Hepatocyte (in vitro differentiated cells): ENCODE measurements at places on chromosomes 2 and 18. TPM values are rescaled to one million over a fixed set of nuclear protein-coding genes. Genes with fewer than 3 reads are reported as not detected.
A peak's percentile ranks its signal among the peaks of the same experiment; 100 is the strongest.

- H3K27me3 ChIP-seq: no peaks in the 10 kb centered on the region
- no peak overlapping the region for H3K27ac ChIP-seq
- no peaks in the 10 kb centered on the region for H3K4me1 ChIP-seq
- no peak for DNase-seq
Observed at GRCh38 chr18:68394705-68395104, 320.2 kb downstream of the TMX3 start.

- H3K27ac ChIP-seq: no peak overlapping the region
- H3K36me3 ChIP-seq: no peaks in the 10 kb centered on the region
- no peak for DNase-seq
- peaks cover 47% of the 10 kb centered on the region for H3K27me3 ChIP-seq
- H3K4me3 ChIP-seq: no peak overlapping the region
Observed at GRCh38 chr18:48404716-48405507, 4.3 kb downstream of the ZBTB7C start.

SEMA4C gene
- total RNA-seq: 30.2 and 37.5 TPM in 2 replicates

CDH2 gene
- 117 and 132 TPM in 2 replicates for total RNA-seq

TMSB10 gene
- 2,904 and 3,356 TPM in 2 replicates for total RNA-seq

MALL gene
- 30.8 and 36.0 TPM in 2 replicates for total RNA-seq

POLE4 gene
- total RNA-seq: 20.8 and 28.4 TPM in 2 replicates

GRCh38 chr2:146870691-146871090 is 974.1 kb upstream of the ACVR2A start:
- H3K36me3 ChIP-seq: no peaks in the 10 kb centered on the region
- no peak overlapping the region for H3K4me3 ChIP-seq
- DNase-seq: no peak
- H3K27me3 ChIP-seq: no peaks in the 10 kb centered on the region

GRCh38 chr18:32717126-32717525 is 55.7 kb downstream of the KLHL14 start:
- no peak overlapping the region for H3K27ac ChIP-seq
- H3K36me3 ChIP-seq: no peaks in the 10 kb centered on the region
- H3K27me3 ChIP-seq: no peaks in the 10 kb centered on the region
- no peaks in the 10 kb centered on the region for H3K4me1 ChIP-seq

OR6B2 gene
- not detected in 2 replicates for total RNA-seq

UBE2E3 gene
- total RNA-seq: 136 and 211 TPM in 2 replicates

GRCh38 chr2:105631922-105632321 is 112.8 kb upstream of the NCK2 start:
- no peak for DNase-seq
- H3K4me3 ChIP-seq: no peak overlapping the region
- no peak overlapping the region for H3K27ac ChIP-seq
- no peaks in the 10 kb centered on the region for H3K4me1 ChIP-seq
- H3K27me3 ChIP-seq: no peaks in the 10 kb centered on the region

DNA sequence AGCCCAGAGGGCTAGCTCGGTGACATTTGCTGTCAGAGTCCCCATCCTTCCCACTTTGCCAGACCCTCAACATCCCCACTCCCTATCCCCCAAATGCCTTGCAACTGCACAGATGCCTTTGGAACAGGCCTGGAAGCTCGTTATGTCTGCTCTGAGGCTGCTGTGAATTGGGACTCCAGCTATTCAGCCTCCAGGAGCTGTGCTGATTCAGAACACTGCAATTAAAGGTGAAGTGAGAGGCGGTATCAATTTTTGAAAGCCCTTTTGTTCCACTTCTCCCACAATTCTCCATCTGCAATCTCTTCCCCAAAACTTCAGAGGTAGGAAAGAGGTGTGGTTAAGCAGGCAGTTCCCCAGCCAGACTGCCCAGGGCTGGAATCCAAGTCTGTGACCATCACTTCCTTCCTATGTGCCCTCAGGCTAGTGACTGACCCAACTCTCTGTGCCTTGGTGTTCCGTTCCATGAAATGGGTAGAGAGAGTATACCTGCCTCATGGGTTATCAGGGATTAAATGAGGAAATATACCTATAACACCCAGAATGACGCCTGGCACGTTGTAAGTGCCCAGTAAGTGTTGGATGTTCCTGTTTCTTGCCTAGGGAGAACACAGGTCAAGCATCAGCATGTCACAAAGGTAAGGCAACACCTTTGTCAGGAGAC is 17.5 kb downstream of the NOSTRIN start:
- no peak for DNase-seq
- no peaks in the 10 kb centered on the region for H3K27me3 ChIP-seq
- H3K4me3 ChIP-seq: no peak overlapping the region
- no peaks in the 10 kb centered on the region for H3K36me3 ChIP-seq

ACMSD gene
- 6.5 and 8.6 TPM in 2 replicates for total RNA-seq

AQP12B gene
- 0.04 TPM in 1 of 2 replicates, not detected in the other for total RNA-seq

- H3K27ac ChIP-seq: no peak overlapping the region
- H3K27me3 ChIP-seq: no peaks in the 10 kb centered on the region
- H3K36me3 ChIP-seq: no peaks in the 10 kb centered on the region
- no peak for DNase-seq
Observed at GRCh38 chr2:164655336-164655735, 34.1 kb upstream of the GRB14 start.

GRCh38 chr2:224561234-224562005 is 23.7 kb downstream of the CUL3 start:
- H3K4me1 ChIP-seq: no peaks in the 10 kb centered on the region
- H3K36me3 ChIP-seq: peaks cover 4% of the 10 kb centered on the region
- H3K4me3 ChIP-seq: no peak overlapping the region
- no peaks in the 10 kb centered on the region for H3K27me3 ChIP-seq
- DNase-seq: no peak

DNA sequence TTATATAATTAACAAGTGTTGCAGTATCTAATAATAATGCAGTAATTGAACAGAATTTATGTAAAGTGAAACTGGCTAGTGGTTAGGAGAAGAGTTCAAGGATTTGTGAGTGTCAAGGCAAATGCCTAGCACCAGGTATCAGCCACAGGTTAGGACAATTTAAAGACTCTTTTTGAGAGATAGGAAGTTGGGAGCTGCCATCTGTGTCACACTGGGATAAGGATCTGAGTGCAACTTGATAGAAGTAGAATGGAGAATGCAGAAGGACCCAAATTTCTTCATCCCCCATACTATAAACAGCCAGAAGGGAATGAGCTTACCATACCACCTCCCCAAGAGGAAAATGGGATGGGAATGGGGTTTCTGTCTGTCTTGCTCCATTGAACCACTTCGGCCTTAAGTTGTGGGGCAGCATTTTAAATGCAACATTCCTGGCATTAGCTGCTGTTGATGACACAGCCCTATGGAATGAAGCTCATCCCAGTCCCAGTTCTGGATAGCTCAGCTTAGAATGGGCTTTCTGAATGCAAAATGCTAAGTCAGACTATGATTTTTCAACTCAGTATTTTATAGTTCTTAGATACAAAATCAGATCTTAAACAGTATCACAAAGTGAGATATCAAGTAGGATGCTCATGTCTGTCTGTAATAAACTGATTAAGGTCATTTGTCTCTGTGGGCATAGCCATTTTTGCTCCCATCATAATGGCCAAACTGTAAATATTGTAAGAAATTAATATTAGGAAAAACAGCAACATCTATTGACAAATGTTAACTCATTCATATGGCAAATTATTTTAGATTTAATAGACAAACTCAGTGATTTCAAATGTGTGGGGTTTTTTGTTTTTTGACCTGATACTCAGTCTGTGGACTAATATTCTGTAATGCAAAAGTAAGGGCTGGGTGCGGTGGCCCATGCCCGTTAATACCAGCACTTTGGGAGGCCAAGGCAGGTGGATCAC is 44.0 kb downstream of the GPR155 start:
- no peaks in the 10 kb centered on the region for H3K4me1 ChIP-seq
- no peak overlapping the region for H3K4me3 ChIP-seq
- no peaks in the 10 kb centered on the region for H3K27me3 ChIP-seq
- peak; percentile 31 for DNase-seq
- H3K27ac ChIP-seq: no peak overlapping the region

- H3K4me3 ChIP-seq: no peak overlapping the region
- no peak for DNase-seq
Observed at GRCh38 chr2:81747481-81748070, 1443.0 kb upstream of the LRRTM1 start.

GRCh38 chr2:44934038-44934982 is 7.2 kb upstream of the SIX3 start:
- no peak for DNase-seq
- H3K4me1 ChIP-seq: peaks cover 24% of the 10 kb centered on the region
- no peak overlapping the region for H3K4me3 ChIP-seq
- no peak overlapping the region for H3K27ac ChIP-seq

DNA sequence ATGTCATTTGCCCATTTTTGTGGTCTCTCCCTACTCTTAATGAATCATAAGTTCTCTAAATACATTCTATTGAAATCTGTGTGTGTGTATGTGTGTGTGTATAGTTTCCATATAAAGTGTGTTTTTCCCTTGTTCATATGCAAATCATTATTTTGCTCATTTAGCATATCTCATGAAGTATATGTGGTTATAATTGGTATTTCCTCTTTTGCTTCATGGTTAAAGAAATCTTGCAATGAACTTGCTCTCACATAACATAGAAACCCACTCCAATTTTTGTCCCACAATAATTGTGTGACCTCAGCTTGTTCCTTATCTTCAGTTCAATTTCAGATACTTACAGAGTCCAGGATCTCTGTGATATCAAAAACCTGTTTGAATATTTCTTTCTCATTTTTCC is 1.2 kb downstream of the CPO start:
- no peak overlapping the region for H3K27ac ChIP-seq
- H3K4me3 ChIP-seq: no peak overlapping the region
- no peak for DNase-seq
- no peaks in the 10 kb centered on the region for H3K27me3 ChIP-seq
- no peaks in the 10 kb centered on the region for H3K36me3 ChIP-seq
- H3K4me1 ChIP-seq: no peaks in the 10 kb centered on the region

DNA sequence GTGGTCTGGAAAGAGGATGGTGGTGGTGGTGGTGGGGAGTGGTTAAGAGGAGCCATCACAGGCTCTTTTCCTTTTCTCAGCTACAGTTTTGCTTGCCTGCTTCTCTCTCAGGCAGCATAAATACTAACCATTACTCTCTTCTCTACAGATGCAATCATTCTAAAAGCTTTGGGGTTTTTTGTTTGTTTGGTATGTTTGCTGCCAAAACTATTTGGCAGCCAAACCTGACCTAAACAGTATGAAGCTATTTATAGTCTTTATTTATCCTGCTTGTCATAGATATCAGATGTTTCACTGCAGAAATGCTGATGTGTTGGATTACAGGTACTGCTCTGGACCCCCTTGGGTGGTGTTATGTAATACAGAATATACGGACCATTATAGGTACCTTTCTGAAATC is 15.3 kb downstream of the SIX3 start:
- H3K27ac ChIP-seq: no peak overlapping the region
- H3K4me3 ChIP-seq: no peak overlapping the region
- peaks cover 77% of the 10 kb centered on the region for H3K27me3 ChIP-seq
- no peaks in the 10 kb centered on the region for H3K36me3 ChIP-seq
- DNase-seq: no peak

GRCh38 chr18:36406805-36407204 is 109.3 kb downstream of the FHOD3 start:
- no peaks in the 10 kb centered on the region for H3K27me3 ChIP-seq
- DNase-seq: no peak
- H3K4me3 ChIP-seq: no peak overlapping the region

IDH1 gene
- 404 and 411 TPM in 2 replicates for total RNA-seq

DTNA gene
- total RNA-seq: 34.0 and 42.8 TPM in 2 replicates

DNA sequence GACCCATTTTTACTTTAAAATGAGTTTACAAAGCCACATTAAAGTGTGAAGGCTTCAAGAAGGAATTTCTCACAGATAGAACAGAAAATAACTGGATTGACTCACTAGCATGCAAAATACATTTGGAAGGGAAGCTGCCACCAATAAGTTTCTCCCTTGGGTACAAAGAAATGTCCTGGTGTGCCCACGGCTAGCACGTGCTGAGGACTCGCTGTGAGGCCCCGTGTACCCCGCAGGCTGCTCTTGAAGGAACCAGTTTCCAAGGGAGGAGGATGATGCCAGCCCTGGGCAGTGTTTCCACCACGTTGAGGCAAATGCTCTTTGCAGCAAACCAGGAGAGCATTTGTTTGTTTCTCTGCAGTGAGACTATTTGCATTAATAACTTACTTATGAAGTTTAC is 207.3 kb downstream of the SH3RF3 start:
- peak overlapping the region; percentile 57 for H3K27ac ChIP-seq
- no peak for DNase-seq
- peaks cover 24% of the 10 kb centered on the region for H3K4me1 ChIP-seq
- H3K27me3 ChIP-seq: no peaks in the 10 kb centered on the region

- no peaks in the 10 kb centered on the region for H3K36me3 ChIP-seq
- no peak for DNase-seq
- H3K27ac ChIP-seq: peak overlapping the region; percentile 26
- H3K4me3 ChIP-seq: no peak overlapping the region
- no peaks in the 10 kb centered on the region for H3K27me3 ChIP-seq
- H3K4me1 ChIP-seq: peaks cover 22% of the 10 kb centered on the region
Observed at GRCh38 chr2:133504566-133505505, 63.4 kb downstream of the NCKAP5 start.

GRCh38 chr18:70411307-70411706 is 122.5 kb downstream of the SOCS6 start:
- H3K4me1 ChIP-seq: no peaks in the 10 kb centered on the region
- H3K4me3 ChIP-seq: no peak overlapping the region
- no peak for DNase-seq
- H3K27me3 ChIP-seq: no peaks in the 10 kb centered on the region

DNA sequence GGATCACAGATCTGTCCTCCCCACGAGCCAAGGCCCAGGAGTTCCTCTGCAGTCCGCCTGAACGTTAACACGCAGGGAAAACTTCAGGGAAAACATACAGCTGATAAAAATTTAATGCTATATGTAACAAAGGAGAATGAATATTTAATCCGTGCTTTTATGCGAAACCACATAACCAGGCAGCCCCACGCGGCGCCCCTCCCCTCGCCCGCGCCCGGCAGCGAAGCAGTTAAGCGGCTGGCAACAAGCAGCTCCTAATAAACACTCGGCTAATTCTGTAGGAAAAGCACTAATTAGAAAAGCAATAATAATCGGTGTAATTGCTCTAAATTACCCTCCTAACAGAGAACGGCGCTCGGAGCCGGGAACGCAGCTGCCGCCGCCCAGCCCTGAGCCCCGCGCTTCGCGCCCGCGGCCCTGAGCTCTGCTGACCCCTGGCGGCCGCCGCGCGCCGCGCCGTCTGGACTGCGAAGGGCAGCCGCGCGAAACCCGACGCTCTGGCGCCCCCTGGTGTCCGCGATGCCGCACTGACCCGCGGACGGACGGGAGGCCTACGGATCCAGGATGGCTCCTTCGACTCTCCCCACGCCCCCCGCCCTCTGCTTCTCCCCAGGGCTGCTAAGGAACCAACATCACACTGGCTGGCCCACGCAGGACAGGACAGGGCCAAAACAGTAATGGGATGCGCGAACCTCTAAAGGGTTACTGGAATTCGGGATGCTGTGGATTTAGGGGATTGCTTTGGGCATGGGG is 181.4 kb downstream of the SMAD2 start:
- no peak overlapping the region for H3K27ac ChIP-seq
- H3K4me1 ChIP-seq: peaks cover 4% of the 10 kb centered on the region
- peaks cover 5% of the 10 kb centered on the region for H3K27me3 ChIP-seq
- peak; percentile 90 for DNase-seq

HTRA2 gene
- 31.2 and 32.4 TPM in 2 replicates for total RNA-seq

ALKAL2 gene
- total RNA-seq: 2.9 and 9.0 TPM in 2 replicates

- H3K4me1 ChIP-seq: peaks cover 16% of the 10 kb centered on the region
- no peaks in the 10 kb centered on the region for H3K27me3 ChIP-seq
- no peaks in the 10 kb centered on the region for H3K36me3 ChIP-seq
- no peak overlapping the region for H3K4me3 ChIP-seq
Observed at GRCh38 chr2:152410165-152410597, 75.2 kb downstream of the FMNL2 start.
